Gastrocnemius medialis (tissue), 4 donors: ENCODE measurements at places on chromosomes 3 and 15.

- DNase-seq: no peak
Measured at GRCh38 chr3:190621927-190622326, 108.0 kb downstream of the IL1RAP start.

DNA sequence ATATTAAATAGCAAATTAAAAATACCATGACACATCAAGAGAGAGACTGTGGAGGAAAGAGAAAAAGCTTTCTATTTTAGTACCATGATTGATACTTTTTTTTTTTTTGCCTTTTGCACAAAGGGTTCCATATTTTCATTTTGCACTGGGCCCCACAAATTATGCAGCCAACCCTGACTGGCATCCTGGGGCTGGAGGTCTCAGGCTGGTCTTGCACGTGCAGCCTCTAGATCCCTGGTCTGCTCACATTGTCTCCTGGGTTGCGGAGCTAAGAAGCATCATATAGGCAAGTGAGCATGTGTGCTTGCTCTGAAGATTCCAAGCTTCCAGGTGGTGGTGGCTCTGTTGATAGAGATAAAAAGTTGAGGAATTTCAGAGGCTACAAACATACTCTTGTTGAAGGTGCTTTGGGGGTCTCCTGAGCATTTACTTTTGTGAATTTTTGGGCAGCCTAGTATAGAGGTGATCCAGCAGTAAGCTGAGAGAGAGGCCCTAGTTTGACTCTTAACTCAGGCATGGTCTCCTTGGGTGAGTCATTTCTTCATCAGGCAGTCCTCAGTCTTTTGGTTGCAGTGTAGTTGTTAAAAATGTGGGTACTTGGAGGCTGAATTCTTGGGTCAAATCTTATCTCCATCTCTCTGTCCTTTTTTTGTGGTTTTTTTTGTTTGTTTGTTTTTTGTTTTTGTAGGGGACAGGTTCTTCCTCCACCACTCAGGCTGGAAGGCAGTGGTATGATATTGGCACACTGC, 31.3 kb downstream of the SMAD3 start:
- DNase-seq: no peak

GRCh38 chr15:36468746-36469145, 110.7 kb upstream of the CDIN1 start:
- DNase-seq: no peak

GRCh38 chr3:65953301-65953812, 85.4 kb downstream of the MAGI1 start:
- no peak for DNase-seq

GRCh38 chr3:133268726-133269134, 131.1 kb upstream of the BFSP2 start:
- no peak for DNase-seq

- no peak for DNase-seq
Measured at GRCh38 chr3:105483476-105483875, 116.8 kb downstream of the ALCAM start.

- DNase-seq: no peak
Measured at GRCh38 chr3:111212511-111212910, 140.9 kb downstream of the NECTIN3 start.

- DNase-seq: no peak
Measured at GRCh38 chr15:84979651-84980050, 2.0 kb upstream of the PDE8A start.

DNA sequence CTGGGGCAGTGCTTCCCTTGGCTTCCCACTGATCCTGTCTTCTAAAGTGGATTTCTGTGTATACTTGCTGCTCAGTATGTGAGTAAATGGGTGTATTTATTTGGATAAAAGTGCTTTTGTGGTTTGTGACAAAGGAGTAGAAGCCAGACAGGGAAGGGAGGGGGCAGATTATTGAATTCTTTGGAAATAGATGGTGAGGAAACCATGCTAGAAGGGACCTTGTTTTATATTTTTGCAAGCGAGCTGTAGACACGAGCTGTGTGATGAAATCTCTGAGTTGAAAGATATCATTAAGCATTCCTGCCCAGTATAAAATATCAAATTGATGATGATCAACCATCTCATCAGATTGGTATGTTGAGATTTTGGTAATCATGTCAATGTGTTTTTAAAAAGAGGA, 68.9 kb downstream of the DUT start:
- no peak for DNase-seq

GRCh38 chr3:137343283-137343682, 385.5 kb downstream of the IL20RB start:
- no peak for DNase-seq

GRCh38 chr3:127888564-127889107, 26.4 kb upstream of the KBTBD12 start:
- no peak for DNase-seq

DNA sequence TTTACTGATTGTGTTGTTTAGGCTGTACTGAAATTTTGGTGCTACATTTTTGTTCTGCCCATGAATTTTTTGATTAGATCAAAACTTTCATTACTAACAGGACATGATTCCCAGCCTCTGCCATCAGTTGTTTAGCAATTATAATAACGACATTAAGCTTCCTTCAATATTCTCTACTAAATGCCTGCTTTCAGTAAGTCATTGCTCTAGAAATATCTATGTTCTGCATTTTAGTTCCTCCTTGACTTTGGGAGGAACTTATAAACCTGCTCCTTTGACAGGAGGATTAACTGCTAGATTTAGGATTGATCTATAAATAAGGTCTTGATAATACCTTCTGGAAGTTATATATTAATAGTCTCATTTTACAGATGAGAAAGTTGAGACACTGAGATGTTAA, 269.1 kb downstream of the RAP2B start:
- DNase-seq: no peak

DNA sequence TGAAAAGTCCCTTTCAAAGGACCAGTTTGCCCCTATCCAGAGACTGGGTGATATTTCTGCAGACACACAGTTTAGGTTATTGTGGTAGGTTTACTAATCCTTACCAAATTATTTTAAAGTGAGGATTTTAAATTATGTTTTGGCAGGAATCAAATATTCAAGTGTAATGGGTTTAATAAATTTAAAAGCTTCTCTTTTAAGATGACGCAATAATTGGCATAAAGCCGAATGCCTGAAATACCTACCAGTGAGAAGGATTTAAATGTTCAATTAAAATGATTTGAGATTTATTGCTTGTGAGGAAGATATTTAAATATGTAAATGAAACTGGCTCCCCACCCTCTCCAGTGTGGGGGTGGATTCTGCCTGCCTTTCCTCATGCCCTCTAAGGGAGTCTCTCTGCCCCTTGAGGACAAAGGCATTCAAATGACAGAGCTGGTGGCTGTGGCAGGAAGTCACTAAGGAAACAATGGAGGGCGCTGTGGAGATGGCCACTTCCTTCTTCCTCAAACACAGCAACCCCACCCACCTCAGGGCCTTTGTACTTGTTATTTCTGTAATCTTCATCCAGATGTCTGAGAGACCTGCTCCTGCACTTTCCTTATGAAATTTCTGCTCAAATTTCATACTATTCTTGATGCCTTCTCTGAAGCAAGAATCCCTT, 131.7 kb downstream of the TNIK start:
- DNase-seq: no peak

GRCh38 chr15:85649372-85649771, 145.4 kb downstream of the KLHL25 start:
- DNase-seq: no peak

- no peak for DNase-seq
Measured at GRCh38 chr3:126914226-126914625, 68.7 kb upstream of the PLXNA1 start.

- no peak for DNase-seq
Measured at GRCh38 chr3:165159760-165160421, 36.3 kb downstream of the SLITRK3 start.

- DNase-seq: no peak
Measured at GRCh38 chr3:117439812-117440211, 730.2 kb downstream of the TUSC7 start.

GRCh38 chr3:43534675-43535074, 87.1 kb downstream of the ANO10 start:
- no peak for DNase-seq

DNA sequence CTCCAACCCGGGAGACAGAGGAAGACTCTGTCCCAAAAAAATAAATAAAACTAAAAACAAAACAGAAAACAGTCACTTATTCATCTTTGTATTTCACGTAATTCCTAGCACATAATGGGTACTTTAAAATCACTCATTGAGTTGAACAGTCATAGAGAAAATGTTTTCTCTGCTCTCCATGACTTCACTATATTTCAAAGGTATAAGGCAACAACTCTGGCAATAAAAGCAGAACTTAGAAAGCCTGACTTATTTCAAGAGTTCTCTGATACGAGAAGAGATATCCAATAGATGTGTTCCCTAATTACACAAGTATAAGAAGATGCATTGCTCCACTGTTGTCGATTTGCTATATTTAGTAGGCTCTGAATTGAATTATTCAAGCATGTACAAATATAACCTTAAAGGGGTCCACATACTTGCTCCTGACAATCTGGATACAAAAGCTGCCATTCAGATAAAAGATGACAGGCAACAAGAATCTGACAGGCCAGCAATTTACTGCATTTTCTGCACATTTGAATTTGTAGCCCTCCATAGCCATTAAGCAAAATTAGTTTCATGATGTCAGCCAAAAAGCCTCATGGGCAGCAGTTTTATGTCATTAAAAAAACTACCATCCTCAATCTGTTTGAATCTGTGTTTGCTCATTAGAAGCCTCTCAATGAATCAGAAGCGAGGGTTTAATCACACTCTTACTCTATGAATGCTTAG, 47.9 kb downstream of the PEAK1 start:
- DNase-seq: no peak

GRCh38 chr3:17605032-17605431, 137.4 kb downstream of the TBC1D5 start:
- DNase-seq: no peak

DNA sequence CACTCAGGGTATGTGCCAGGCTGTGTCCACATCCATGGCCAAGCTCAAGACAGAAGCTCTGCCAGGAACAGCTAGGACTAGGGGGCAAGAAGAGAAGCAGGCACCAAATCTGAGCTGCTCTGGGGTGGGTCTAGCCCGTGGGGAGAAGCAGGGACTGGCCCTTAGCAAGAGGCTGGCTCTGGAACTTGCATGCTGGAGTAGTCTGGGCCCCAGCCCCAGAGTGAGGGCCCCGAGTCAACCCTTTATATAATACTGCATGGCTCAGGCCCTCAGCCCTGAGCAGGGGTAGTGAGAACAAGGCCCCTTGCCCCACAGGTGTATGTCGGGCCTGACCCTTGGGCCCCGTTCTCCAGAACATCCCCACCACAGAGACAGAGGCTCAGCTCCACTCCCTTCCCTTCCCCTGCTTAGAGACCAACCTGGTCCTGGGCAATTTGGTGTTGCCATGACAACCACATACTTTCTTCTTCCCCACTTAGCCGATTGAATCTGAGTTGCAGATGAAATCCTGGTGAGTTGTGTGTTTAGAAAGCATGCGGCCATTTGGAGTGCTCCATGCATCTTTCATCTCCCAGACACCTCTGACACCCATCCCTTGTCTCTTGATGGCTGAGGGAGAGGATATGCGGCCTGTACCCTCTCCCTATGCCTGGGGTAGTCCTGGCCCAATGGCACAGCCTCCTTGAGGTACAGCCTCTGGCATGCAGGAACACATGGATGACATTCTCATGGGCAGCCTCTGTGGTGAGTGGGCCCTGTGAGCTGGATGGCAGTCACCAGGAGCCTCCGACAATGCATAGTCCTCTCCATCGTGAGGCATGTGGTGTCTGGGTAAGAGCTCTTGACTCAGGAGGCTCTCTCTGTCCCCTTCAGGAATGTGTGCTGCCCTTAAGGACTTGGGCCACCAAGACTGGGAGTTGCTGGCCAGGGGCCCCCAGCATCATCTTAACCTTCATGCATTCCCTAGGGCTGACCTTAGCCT, 29.2 kb upstream of the SFMBT1 start:
- DNase-seq: no peak

GRCh38 chr15:52114261-52115055, 1.9 kb upstream of the BCL2L10 start:
- no peak for DNase-seq

GRCh38 chr3:27171113-27171512, 198.1 kb downstream of the NEK10 start:
- DNase-seq: no peak

DNA sequence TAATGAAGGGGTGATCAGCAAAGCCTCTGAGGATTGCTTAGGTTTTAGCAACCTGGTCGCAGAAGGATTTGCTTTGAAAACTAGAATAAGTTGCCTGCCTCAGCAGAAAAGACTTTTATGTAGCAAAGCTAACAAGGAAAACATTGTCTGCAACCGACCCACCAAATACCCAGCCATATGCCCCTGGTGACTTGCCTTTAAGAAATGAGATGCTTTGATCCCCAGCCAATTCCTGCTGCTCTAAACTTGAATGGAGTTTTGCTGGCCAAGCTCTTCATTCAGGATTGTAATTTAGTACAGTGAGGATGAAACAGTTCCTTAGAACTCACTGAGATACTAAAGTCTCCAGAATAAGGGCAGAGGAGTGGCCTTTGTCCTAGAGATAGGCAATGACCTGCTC, 139.8 kb upstream of the PROK2 start:
- DNase-seq: no peak

DNA sequence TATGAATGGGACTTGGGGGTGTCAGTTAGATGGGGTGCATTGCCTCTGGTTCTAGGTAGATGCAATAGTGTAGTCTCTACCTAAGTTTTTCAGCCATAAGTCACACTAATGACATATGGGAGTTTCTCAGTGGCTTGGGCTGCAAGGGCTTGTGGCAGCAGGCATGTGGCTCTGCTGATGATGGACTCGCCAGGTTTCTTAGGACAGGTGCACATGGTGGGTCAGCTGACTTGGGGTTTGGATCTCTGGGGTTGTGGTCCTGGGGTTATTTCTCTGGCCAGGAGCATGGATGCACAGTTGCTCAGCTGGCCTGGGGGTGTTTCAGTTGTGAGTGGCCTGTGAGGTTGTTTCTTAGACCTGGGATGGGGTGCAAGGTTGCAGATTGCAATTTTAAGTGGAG, 120.0 kb upstream of the DCBLD2 start:
- no peak for DNase-seq

DNA sequence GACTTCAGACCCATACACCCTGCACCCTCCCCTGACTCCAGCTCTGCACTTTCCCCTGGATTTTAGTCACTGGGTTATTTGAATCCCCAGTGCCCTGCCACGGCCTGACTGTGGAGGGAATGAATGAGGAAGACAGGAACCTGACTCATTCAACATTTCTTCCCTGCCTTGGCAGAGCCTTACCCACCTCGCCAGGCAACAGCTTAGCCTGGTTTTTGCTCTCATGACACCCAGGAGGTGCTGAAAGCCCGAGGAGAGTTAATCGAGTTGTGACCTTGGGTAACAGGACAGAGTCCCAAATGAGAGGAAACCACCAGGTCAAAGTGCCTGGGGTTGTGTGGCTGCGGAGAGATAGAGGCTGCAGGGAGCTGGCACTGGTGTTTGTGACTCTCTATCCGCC, 128.3 kb downstream of the SMAD6 start:
- no peak for DNase-seq

GRCh38 chr3:124363476-124363875, 366.8 kb upstream of the UMPS start:
- no peak for DNase-seq

DNA sequence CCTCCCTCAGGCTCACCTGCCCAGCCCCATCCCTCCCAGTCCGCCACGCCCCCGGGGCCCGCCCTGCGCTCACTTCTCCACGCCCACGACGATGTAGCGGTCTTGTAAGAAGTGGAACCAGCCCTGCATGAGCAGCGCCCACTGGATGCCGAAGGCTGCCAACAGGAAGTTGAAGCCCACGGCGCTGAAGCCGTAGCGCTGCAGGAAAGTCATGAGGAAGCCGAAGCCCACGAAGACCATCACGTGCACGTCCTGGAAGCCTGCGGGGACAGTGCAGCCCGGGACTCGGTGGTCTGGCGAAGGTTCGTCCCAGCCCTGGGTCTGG, 9.7 kb downstream of the RHCG start:
- no peak for DNase-seq
